GM23338 (cell line): ENCODE measurements at places on chromosomes 4 and X. TPM values are rescaled to one million over a fixed set of nuclear protein-coding genes. Genes with fewer than 3 reads are reported as not detected.
A peak's percentile ranks its signal among the peaks of the same experiment; 100 is the strongest.

RNF175 gene
- 4.7 and 14.9 TPM in 2 replicates for total RNA-seq

- H3K27me3 ChIP-seq: no peaks in the 10 kb centered on the region
- H3K27ac ChIP-seq: no peak overlapping the region
- H3K36me3 ChIP-seq: peaks cover 3% of the 10 kb centered on the region; the same call in 1 of the 2 replicates
- DNase-seq: no peak
Observed at GRCh38 chr4:1833307-1834046, 22.5 kb downstream of the LETM1 start.

- no peak overlapping the region for H3K4me3 ChIP-seq
- DNase-seq: no peak
Observed at GRCh38 chr4:165385126-165385525, 6.3 kb downstream of the CPE start.

DNA sequence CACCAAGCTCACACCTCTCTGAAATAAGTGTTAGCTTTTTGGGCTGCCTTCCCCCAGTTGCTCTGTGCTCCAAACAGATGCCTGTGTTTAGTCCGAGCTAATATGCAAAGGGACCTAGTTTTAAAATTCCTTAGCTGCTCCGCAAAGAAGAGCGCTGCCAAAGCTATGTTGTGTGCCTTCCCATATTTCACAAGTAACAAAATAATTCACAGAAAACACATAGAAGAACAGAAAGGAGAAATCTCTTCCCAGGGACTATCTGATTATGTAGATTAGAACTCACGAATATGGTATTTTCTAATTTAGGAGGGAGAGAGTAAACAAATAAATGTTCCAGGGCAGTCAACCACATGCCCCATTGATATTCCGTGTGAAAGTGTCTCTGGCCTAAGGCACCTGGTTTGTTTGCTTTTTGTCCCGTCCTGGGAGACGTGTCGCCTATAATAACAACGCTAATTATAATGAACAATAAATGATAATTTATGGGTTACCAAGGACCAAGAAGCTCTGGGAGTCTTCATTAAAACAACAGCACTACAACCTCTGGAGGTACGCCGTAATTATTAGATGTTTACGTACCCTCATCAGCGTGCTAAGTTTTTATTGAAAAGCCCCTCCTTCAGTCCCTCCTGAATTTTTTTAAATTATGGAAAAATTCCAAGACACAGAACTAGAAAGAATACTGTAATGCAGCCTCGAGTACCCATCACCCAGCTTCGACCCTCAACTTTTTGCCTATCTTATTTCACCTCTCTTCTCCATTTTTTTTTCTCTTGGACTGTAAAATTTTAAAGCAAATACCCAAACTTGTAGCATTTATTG is 1.2 kb upstream of the CCNG2 start:
- peak overlapping the region; percentile 88 for H3K27ac ChIP-seq
- H3K4me1 ChIP-seq: peaks cover 19% of the 10 kb centered on the region
- no peaks in the 10 kb centered on the region for H3K27me3 ChIP-seq
- DNase-seq: peak; percentile 62

GRCh38 chr4:94372991-94373390 is 30.4 kb upstream of the HPGDS start:
- no peak for DNase-seq
- H3K4me3 ChIP-seq: no peak overlapping the region
- no peak overlapping the region for H3K27ac ChIP-seq
- H3K36me3 ChIP-seq: no peaks in the 10 kb centered on the region

DNA sequence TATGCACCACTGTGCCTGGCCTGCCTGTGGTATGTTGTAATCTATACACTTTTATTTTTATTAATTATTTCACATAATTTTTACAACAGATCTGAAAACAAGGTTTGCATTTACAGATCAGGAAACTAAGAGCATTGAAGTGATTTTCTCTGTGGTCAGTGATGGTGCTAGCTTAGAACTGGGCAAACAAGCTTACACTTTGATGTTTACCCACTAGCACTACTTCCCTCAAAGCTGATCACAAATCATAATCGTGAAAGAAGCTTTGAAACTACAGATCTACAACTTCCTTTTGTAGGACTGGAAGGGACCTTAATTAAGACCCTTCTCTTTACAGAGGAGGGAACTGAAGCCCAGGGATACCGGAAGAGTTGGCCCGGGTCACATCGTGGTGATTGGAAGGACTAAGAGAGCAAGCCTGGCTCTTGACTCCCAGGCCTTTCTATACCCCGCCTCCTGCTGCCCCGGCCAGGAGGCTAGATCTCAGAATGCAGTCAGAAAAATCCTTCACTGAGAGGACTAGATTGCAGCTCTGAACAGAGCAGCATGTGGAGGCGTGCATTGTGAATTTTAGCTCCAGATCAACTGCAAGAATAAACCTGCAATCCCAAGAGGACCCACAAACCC is 93.7 kb upstream of the ZNF827 start:
- no peak overlapping the region for H3K4me3 ChIP-seq
- peaks cover 29% of the 10 kb centered on the region for H3K4me1 ChIP-seq
- peak; percentile 19 for DNase-seq

DNA sequence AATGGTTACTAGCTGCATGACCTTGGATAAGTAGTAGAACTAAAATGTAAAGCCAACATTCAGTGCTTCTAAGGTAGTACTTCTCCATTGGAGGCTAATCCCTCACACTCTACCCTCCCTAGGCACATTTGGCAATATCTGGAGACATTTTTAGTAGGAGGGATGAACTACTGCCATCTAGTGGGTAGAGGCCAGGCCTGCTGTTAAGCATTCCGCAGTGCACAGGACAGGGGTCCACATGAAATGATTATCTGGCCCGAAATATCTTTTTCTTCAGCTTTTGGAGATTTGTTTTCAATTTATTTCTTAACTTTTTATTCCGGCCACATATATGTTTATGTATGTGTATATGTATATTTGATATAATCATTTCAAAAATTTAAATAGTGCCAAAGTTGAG is 36.0 kb upstream of the SPANXC start:
- no peaks in the 10 kb centered on the region for H3K36me3 ChIP-seq
- no peaks in the 10 kb centered on the region for H3K27me3 ChIP-seq
- H3K27ac ChIP-seq: no peak overlapping the region
- H3K4me1 ChIP-seq: no peaks in the 10 kb centered on the region

DNA sequence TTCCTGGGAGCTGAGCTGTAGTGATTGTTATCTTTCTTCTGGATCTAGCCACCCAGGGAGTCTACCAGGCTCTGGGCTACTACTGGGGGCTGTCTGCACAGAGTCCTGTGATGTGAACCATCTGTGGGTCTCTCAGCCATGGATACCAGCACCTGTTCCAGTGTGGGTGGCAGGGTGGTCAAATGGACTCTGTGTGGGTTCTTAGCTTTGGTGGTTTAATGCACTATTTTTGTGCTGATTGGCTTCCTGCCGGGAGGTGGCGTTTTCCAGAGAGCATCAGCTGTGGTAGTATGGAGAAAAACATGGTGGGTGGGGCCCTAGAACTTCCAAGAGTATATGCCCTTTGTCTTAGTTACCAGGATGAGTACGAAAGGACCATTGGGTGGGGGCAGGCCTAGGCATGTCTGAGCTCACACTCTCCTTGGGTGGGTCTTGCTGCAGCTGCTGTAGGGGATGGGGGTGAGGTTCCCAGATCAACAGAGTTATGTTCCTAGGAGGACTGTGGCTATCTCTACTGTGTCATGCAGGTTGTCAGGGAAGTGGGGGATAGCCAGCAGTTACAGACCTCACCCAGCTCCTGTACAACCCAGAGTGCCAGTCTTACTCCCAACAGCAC is 264.8 kb upstream of the LDB2 start:
- no peak overlapping the region for H3K4me3 ChIP-seq
- no peaks in the 10 kb centered on the region for H3K36me3 ChIP-seq
- no peak for DNase-seq
- peaks cover 24% of the 10 kb centered on the region for H3K27me3 ChIP-seq
- peaks cover 11% of the 10 kb centered on the region for H3K4me1 ChIP-seq
- H3K27ac ChIP-seq: no peak overlapping the region

- H3K27ac ChIP-seq: peak overlapping the region; percentile 61
- H3K36me3 ChIP-seq: no peaks in the 10 kb centered on the region
- no peaks in the 10 kb centered on the region for H3K27me3 ChIP-seq
- H3K4me1 ChIP-seq: peaks cover 40% of the 10 kb centered on the region
Observed at GRCh38 chr4:143375326-143376073, 38.8 kb downstream of the GAB1 start.

GRCh38 chrX:150268839-150269355 is 94.2 kb upstream of the MAMLD1 start:
- H3K27me3 ChIP-seq: no peaks in the 10 kb centered on the region
- H3K36me3 ChIP-seq: no peaks in the 10 kb centered on the region
- DNase-seq: no peak
- no peak overlapping the region for H3K27ac ChIP-seq

DNA sequence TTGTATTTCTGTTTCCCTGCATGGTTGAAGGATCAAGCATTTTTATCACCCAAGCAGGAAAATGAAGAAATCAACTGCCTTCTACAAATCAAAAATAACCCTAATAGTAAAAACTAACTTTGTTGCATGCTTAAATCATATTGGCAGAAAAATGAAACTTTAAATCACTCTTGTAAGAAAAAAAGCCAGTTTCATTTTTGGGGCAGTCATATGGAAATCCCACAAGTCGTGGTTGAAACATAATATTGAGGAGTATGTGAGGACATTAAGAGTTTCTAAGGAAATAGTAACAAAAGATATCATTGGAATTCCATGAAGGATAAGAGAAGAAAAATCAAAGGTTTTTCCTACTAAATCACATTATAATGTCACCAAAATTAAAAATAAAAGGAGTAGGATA is 8.4 kb downstream of the TEC start:
- DNase-seq: no peak
- no peaks in the 10 kb centered on the region for H3K4me1 ChIP-seq
- no peaks in the 10 kb centered on the region for H3K27me3 ChIP-seq

DNA sequence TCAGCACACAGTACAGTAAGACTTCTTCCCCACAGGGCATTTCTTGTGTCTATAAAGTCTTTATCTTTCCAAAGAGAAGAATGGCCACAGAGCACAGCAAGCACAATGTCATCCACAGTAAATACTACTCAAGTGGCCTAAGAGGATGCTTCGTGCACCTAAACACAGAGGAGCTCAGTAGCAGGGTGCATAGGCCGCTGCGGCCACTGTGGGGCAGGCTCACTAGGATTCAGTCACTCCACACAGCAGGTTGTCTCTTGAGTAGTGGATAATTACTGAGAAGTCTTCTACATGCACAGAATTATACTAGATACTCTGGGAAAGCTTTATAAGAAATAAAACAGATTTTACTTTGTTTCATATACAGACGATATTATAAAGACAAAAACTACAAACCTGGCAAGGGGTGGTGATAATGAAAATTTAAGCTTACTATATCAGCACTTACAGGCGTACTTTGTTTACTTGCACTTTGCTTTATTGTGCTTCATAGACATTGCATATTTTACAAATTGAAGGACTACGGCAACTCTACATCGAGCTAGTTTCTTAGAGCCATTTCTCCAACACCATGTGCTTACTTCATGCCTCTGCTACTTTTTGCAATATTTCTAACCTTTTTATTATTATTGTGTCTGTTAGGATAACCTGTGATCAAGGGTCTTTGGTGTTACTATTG is 78.5 kb downstream of the PRDM5 start:
- H3K4me3 ChIP-seq: no peak overlapping the region
- no peaks in the 10 kb centered on the region for H3K4me1 ChIP-seq
- no peak overlapping the region for H3K27ac ChIP-seq
- H3K36me3 ChIP-seq: no peaks in the 10 kb centered on the region
- H3K27me3 ChIP-seq: no peaks in the 10 kb centered on the region
